Activated CD4-positive, alpha-beta T cell treated with anti-CD3 and anti-CD28 coated beads for 1 hour (primary cell): ENCODE measurements at places on chromosomes 2 and 18.

DNA sequence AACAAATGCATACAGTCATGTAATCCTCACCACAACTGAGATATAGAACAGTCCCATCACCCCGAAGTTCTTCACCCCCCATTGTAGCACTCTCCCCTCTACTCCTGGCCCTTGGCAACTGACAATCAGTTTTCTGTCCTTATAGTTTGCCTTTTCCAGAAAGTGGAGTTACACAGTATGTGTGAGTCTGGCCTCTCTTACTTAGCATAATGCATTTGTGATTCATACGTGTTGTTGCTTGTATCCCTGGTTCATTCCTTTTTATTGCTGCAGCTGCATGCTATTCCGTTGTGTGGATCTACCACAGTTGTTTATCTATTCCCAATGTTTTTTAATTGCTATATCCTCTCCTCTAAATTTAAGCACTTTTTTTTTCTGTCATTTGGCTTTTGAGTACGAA lies 17.6 kb downstream of the ACYP2 start:
- no peak for DNase-seq

GRCh38 chr2:36406296-36406695 lies 50.7 kb downstream of the CRIM1 start:
- no peak for DNase-seq

DNA sequence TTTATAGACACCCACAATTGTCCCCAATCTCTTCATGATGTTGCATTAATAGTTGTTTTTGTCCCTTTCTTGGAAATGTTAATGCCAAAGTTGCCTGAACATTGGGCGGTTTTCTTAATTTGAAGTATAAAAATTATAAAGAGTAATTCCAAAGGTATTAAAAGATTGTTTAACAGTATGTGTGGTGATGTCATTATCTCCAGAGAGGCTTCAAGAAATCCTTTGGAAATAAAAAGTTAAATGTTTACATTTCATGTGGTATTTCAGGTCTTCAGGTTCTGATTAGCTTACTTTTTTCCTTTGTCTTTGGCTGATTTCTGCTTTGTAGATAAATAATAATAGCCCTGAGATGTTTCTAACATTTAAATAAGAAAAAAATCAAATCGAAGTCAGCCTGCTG lies 29.3 kb upstream of the NOSTRIN start:
- no peak for DNase-seq

- DNase-seq: no peak
Observed at GRCh38 chr2:145688156-145688555, 1168.2 kb upstream of the ZEB2 start.

- DNase-seq: no peak
Observed at GRCh38 chr18:62450546-62451410, 72.0 kb upstream of the ZCCHC2 start.

DNA sequence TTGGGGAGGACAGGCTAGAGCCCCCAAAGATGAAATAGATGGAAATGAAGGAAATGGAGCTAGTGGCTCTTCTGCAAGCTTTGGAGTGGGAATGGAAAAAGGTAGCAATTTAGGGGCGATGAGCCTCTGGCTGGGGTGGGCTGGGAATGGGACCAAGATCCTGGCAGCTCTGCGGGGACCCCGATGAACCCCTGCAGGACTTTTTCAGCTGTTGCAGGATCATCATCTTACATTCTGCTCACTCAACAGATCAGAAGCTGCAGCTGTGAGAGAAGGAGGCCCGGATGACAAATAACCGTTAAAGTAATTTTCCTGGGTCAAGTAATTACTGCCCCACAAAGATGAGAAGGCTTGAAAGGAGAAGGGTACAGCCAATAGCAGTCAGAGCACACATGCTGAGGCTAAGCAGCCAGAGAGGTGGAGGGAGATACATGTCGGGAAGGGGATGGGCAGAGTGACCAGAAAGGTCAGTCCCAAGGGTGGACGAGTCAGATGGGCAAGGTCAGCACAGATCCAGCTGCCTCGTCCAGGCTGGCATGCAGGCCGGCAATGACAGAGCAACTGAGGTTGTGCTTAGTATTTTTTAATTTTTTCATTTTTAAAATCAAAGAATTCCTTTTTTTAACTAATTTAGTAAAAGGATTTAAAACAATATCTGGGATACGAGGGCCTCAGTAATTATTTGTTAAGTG lies 245.0 kb upstream of the RAB6C start:
- DNase-seq: no peak

DNA sequence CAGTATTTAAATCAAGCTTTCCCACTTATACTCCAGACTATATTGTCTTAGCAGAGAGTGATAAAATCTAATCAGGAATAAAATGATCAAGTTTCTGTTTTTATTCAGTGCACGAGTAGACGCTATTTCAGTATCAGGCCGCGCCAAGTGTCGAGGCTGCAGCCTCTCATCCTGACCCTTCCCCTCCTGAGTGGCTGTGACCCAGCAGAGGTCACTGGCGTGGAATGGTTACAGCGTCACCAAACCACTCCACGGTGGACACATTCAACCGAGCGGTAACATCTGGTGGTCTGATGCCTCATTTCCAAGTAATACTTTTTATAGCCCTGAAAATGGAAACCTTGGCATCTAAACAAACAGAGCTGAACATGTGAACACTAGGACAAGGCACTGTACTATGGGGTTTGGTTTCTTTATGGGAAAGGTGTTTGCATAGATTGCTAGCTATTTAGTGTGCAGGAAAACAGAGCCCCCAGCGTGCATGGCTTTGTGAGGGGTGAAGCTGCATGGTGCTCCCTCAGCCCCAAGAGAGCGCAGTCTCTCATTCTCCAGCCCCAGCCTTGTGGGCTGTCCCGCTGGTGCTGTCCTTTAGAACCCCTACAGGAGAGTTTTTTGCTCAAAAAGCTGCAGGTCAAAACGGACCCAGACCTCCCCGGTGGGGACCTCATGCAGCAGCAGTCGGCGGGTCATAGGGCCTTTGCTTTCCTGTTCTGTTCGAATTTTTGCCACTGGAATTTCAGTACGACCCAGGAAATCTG lies 28.4 kb downstream of the FAM228A start:
- DNase-seq: no peak

DNA sequence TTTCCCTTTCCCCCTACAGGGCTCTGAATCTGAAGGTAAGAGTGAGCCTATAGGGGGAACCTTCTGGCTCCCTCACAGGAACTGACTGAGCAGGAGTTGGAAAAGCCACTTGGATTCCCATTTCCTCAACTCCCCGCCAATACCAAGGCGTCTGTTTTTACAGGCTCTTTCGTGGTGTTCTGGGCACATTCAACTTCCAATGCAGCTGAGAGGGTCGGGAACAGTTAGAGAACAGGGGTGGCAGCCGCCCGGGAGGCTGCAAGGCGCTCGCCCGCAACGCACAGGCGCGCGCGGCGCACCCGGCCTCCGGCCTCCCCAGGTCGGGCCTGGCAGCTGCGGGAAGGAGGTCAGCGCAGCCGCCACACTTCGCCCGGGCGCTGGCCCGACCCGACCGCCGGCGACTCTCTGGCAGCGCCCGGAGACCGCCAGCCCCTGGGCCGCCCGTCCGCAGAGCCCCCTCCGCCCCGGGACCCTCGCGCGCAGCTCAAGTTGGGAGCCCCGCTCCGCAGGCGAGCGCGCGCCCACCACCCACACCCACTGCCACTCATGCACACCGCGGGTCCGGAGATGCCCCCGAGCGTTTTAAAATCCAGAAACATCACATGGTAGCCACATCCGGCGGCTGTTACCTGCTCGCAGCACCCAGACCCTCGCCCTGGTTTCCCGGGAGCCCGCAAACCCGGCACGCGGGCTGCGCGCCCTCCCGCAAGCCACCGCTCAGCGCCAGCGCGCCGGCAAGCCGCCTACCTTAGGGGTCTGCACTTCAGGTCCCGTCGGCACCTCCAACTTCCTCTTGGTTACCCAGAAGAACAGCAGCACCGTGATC lies 816 bp downstream of the GALNT14 start:
- DNase-seq: no peak

DNA sequence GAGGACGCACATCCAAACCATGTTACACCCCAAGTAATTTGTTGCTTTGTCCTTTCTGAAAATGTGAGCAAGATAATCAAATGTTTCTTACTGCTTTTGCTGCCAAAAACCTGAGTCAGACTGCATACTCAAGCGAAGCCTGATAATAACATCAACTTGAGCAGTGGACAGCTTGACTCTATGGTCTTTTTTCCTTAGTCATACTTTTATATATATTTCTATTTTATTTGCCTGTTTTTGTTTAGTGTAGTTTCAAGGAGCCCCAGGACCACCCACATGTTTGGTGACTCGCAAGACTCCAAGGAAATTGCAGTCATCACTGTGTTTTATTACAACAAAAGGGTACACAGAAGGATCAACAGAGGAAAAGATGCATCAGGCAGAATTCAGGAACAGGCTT lies 688.4 kb upstream of the PIK3C3 start:
- no peak for DNase-seq
